ENCODE measurements at places on chromosomes 13 and 19.

- peak; percentile 80 for DNase-seq
Observed at GRCh38 chr19:30649934-30650614, 277.9 kb downstream of the ZNF536 start.

- no peak for DNase-seq
Observed at GRCh38 chr13:112614835-112615234, 26.9 kb upstream of the TUBGCP3 start.

- DNase-seq = no peak
Observed at GRCh38 chr19:677201-677600, 1.0 kb downstream of the FSTL3 start.

DNA sequence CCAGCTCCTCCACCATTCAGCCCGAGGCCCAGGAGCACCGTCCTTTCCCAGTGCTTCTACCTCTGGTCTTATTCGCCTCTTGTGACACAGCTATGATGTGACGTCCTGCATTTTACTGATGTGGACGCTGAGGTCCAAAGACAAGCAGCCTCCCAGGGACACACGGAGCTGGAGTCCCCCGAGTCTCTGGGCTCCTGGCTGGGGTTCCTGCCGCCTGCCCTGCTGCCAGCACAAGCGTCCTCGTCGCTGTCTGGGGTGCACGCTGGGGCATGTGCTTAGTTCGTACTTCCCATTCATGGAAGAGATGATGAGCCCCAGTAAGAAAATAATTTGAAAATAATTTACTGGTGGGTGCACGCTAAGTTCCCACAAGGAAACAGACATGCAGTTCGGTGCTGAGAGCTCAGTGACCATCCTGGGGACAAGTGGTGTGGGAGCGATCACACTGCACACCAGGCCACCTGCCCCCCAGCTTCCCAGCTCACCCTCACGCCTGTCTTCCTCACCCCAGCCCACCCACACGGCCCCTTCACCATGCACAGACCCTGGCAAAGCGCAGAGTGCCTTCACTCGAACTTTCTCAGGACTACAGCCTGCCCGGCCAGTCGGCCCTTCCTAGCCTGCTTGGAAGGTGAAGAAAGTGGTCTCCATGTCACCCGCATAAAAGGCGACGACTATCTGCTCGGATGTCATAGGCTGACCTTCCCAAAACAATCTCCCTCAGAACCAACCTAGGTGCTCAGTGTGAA lies 14.2 kb upstream of the CFAP97D2 start:
- DNase-seq = no peak

DNA sequence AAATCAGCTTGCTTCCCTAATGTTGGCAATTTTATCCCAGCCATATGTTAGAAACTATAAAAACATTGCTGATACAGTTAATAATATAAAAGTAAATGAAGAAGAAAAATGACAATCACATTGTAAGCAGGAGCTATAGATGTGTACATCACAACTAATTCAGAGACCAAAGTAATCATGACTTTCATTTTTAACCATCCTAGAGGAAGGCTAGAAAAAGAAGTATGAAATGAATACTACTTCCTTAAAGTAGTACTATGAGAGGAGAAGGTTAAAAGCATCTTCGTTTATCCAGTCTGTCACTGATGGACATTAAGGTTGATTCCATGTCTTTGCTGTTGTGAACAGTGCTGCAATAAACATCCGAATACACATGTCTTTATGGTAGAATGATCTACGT lies 135.5 kb downstream of the IRS2 start:
- no peak for DNase-seq

DNA sequence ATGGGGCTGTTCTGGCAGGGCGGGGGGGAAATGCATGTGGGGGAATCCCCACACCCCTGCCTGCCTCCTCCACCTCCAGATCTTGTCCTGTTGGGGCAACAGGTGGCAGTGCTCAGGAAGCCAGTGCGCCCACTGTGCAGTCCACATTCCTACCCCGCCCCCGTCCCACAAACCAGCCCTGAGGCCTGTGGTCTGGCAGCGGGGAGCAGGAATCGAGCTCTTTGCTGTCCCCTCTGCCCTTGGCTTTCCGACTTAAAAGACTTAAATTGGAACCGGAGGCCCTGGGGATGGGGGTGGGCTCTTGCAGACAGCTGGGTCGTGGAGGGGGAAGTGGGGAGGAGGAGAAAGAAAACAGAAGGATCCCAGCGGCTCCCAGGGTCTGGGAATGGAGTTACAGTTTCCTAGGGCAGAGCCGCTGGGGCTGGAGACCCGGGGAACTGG lies 4.3 kb downstream of the NANOS3 start:
- DNase-seq = no peak

DNA sequence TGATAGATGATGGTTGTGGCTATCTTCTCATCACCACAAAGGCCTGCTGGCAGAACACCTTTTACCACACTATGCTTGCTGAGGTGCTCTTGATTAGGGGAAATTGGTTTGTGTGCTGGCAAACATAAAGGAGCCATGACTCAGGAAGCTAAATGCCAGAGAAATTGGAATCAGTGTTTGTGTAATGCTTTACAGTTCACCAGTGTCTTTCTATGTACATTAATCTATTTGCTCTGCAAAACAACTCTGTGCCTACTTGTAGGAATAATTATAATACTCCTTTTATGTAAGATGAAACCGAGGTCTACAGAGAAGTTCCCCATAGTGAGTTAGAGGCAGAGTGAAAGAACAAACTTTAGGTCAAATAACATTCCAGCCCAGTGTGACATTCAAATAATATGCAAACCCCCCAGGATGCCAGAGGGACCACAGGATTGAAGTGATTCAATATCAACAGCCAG lies 390.5 kb upstream of the HTR2A start:
- DNase-seq = no peak

DNA sequence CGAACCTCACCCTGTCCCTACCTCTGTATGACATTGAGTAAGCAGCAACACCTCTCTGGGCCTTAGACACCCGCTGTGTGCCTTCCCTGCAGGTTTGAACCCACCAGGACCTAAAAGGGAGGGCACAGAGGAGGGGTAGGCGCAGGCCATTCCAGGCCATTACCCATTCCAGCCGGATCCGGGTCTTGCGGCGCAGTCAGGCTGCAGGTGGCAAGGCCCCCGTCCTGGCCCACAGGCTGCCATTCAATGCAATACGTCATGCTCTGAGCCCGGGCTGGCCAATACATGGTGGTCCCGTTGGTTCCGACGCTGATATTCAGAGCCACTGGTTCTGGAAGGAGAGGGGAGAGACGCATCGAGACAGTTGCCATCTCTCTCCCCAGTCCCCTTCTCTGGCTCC lies 17.4 kb downstream of the IL12RB1 start:
- DNase-seq = no peak

- peak; percentile 13 for DNase-seq
Observed at GRCh38 chr13:107866032-107866940, 349.1 kb downstream of the LIG4 start.

DNA sequence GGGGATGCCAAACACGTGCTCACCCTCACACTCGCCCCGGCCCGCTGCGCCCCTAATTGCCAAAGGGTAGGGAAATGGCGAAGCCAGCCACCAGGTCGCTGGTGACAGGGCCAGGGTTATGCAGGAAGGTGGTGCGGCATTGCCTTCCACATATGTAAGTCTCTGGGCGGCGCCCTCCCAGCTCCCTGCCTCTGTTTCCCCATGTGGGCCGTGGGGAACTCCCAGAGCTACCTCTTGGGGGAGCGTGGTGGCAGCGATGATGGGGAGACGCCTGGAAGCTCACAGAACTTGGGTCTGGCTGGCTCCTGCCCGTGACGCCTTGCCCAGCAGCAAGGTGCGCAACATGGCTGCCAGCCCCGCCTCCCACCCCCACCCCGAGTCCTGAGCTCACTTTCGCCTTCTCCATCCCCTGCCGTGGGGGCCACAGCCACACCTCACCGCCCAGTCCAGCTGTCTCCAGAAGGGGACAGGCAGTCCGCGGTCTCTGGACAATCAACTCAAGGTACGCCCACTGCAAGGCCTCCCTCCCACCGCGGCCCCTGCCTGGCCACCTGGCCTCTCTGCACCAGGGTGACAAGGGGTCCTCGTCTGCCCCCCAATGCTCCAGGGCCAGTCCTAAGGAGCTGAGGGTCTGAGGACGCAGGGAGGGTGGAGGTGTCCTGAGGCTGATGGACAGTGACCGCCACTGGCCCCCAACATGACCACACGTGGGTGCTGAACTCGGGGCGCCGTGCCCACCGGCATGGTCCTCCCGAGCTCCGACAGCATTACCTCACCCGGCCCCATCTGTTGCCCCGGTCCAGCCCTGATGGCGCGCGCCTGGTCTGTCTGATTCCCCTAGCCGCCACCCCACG lies 6.6 kb downstream of the C19orf25 start:
- no peak for DNase-seq

GRCh38 chr13:109422161-109422560 lies 364.2 kb downstream of the IRS2 start:
- no peak for DNase-seq

GRCh38 chr19:28427376-28428083 lies 785.4 kb downstream of the UQCRFS1 start:
- peak; percentile 6 for DNase-seq

All from putamen (tissue), 1 donor.